Stomach (tissue), 19 donors: ENCODE measurements at places on chromosomes 12 and 14. TPM values are rescaled to one million over a fixed set of nuclear protein-coding genes. Genes with fewer than 3 reads are reported as not detected.

- H3K36me3 ChIP-seq: no peaks in the 10 kb centered on the region
- H3K27me3 ChIP-seq: no peaks in the 10 kb centered on the region
- no peaks in the 10 kb centered on the region for H3K4me1 ChIP-seq
- H3K4me3 ChIP-seq: no peak overlapping the region
- DNase-seq: peak; percentile 18
- no peak overlapping the region for H3K27ac ChIP-seq
Measured at GRCh38 chr12:72432037-72432604, 160.0 kb downstream of the TRHDE start.

- H3K36me3 ChIP-seq: no peaks in the 10 kb centered on the region
- H3K27ac ChIP-seq: no peak overlapping the region
- no peaks in the 10 kb centered on the region for H3K27me3 ChIP-seq
- no peak overlapping the region for H3K4me3 ChIP-seq
- no peaks in the 10 kb centered on the region for H3K4me1 ChIP-seq
Measured at GRCh38 chr14:36365766-36366165, 45.3 kb upstream of the MBIP start.

DNA sequence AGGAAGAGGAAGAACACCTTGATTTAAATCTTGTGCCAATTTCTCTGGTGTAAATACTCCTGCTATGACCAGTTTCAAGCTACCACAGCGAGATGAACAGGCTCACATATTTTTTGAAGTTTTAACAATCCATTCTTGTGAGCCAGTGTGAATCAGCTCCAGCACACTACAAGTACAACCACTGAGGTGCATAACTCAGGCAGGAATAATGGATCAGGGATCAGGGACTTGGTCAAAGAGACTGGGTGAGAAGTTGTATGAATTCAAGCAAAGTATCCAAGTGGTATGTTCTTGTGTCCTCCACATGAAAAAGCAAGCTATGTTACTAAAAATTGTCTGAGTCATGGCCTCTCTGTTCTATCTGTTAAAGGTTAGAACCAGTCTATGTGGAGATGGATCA is 35.2 kb upstream of the KITLG start:
- no peaks in the 10 kb centered on the region for H3K4me1 ChIP-seq
- H3K36me3 ChIP-seq: no peaks in the 10 kb centered on the region
- DNase-seq: no peak
- H3K27ac ChIP-seq: no peak overlapping the region
- no peak overlapping the region for H3K4me3 ChIP-seq

- DNase-seq: no peak
- H3K36me3 ChIP-seq: no peaks in the 10 kb centered on the region
- H3K27me3 ChIP-seq: peaks cover 35% of the 10 kb centered on the region
- no peak overlapping the region for H3K4me3 ChIP-seq
- H3K27ac ChIP-seq: no peak overlapping the region
Measured at GRCh38 chr14:96581026-96581425, 78.8 kb downstream of the PAPOLA start.

GRCh38 chr14:54140551-54140950 is 183.9 kb upstream of the BMP4 start:
- DNase-seq: no peak
- H3K27ac ChIP-seq: no peak overlapping the region
- no peak overlapping the region for H3K4me3 ChIP-seq
- no peaks in the 10 kb centered on the region for H3K27me3 ChIP-seq
- H3K4me1 ChIP-seq: no peaks in the 10 kb centered on the region
- no peaks in the 10 kb centered on the region for H3K36me3 ChIP-seq

DNA sequence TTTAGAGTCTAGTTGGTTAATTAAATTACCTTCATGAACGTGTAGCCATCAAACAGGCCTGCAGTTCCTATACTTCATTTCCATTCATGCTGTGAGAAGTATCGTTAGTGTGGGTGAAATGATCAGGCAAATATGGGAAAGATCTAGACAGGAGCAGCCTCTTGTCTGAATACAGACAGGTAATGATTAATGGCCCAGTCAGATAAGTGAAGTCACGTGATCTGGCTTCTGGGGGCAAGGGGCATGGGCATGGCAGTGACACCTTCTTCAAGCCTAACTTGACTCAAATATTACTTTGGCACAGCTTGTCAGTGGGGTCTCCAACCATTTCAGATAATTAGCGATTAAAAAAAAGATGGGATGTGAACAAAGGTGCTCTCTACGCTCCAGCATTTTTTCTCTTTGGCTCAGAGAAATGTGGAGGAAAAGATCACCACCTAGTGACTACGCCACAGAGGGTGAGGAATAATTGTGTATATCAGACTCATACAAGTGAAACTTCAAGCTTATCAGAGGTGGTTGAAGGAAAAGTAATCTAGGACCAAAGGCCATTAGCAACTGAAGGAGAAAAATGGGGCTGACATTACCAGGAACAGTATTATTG is 17.8 kb downstream of the GUCY2C start:
- H3K27me3 ChIP-seq: no peaks in the 10 kb centered on the region
- H3K27ac ChIP-seq: no peak overlapping the region
- H3K4me1 ChIP-seq: no peaks in the 10 kb centered on the region
- H3K4me3 ChIP-seq: no peak overlapping the region
- DNase-seq: no peak

DNA sequence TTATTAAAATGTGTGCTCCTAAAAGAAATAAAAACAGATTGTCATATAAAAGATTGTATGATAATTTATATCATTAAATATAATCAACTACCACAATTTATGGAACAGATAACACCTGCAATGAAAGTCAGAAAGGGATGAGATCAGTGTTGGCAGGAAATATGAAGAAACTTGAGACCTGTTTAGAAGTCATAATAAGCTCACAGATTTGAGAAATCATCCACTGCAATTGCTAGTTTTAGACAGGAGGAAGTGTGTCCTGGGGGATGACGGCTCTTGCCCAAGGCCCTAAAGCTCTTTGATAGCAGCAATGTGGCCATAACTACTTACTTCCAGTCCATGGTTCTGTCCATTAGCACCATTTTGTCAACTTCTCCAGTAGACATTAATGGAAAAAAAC is 122.8 kb upstream of the SOX5 start:
- no peak for DNase-seq
- H3K36me3 ChIP-seq: no peaks in the 10 kb centered on the region
- H3K4me1 ChIP-seq: peaks cover 23% of the 10 kb centered on the region
- no peak overlapping the region for H3K27ac ChIP-seq
- no peak overlapping the region for H3K4me3 ChIP-seq

DNA sequence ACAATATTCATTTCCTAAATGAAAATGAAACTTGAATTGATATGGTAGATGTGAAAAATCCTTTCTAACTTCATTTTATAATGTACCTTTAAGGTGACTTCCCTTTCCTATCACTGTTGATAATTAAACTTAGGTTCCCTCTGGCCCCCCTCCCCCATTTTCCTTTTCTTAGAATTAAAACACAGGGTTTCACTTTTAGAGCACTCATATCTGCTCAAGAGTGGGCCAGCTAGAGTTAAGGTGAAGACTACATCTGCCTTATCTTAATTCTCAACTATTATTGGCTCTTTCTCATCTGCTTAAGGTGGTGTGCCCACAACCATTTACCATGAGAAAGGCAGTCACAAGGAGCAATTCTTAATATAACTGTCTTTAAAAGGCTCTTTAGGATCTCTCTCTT is 49.7 kb downstream of the LIN52 start:
- no peaks in the 10 kb centered on the region for H3K27me3 ChIP-seq
- H3K4me1 ChIP-seq: peaks cover 3% of the 10 kb centered on the region
- H3K27ac ChIP-seq: no peak overlapping the region
- DNase-seq: no peak
- H3K4me3 ChIP-seq: no peak overlapping the region

DNA sequence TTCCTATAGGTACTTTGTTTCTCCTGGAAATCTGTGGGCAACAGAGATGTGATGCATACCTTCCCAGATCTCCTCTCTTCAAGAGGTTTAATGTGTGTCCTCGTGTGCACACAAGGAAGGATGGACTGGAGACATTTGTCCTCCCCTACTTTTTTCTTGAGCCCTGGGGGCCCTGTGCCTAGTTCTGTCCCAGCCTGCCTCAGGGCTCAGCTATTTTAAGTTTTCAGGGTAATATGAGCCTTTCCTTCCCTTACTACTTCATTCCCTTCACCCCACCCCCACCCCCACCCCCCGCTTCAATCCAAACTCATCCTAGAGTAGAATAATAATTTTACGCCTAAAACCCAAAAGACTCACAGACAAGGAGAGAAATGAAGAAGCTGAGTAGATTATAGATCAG is 446 bp downstream of the STAC3 start:
- H3K4me1 ChIP-seq: no peaks in the 10 kb centered on the region
- no peak overlapping the region for H3K27ac ChIP-seq
- H3K36me3 ChIP-seq: peaks cover 23% of the 10 kb centered on the region
- DNase-seq: no peak

DNA sequence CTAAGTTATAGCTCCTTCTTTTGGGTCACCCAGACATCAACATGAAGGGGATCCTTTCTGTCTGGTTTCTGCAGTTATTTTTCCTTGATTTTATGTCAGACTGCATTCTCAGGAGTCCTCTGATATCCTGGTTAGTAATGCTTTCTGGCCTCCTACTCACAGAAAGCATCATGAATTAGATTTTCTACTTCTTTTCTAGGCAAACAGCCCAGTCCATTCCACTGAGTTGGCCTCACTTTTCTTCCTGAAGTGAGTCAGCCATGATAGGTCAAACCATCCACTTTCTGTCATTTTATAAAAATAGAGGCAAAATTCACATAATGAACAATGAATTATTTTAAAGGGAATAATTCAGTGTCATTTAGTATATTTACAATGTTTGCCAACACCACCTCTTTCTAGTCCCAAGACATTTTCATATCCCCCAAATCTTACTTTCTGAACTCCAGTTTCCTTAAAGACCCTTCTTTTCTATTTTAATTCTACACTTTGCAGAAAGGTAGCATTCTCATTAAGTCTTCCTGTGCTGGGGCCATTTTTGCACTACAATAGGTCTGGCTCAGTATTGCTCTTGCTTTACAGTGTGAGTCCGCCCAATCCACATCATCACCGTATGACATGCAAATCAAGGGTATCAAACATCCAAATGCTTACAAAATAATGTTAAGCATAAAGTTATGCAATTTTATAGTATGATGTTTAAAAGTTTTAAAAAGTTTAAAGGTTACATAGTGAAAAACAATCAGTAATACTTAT is 95.1 kb downstream of the UNC79 start:
- H3K27me3 ChIP-seq: no peaks in the 10 kb centered on the region
- H3K4me1 ChIP-seq: no peaks in the 10 kb centered on the region
- H3K4me3 ChIP-seq: no peak overlapping the region
- no peak overlapping the region for H3K27ac ChIP-seq
- no peaks in the 10 kb centered on the region for H3K36me3 ChIP-seq

DNA sequence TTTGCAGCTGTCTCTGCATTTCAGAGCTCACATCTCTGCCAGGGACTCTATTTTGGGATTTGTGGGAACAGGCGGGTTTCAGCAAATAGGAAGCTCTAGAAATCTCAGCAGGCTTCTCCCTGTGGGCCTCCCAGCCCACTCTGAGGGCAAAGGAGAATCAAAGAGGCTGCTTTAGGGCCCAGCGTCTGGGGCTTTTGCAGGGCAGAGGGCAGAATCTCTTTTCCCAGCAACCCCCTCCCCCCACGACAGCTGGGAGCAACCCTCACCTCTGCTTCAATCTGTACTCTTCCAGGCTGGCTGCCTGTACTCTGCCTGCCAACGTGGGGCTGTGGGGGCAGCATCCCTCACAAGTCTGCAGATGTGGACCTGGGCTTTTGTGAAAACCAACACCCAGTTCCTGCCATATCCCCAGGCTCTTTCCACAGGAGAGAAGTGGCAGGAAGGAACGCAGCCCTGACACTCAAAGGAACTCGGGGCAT is 529.6 kb upstream of the TBX3 start:
- no peaks in the 10 kb centered on the region for H3K4me1 ChIP-seq
- H3K4me3 ChIP-seq: no peak overlapping the region
- no peak for DNase-seq
- peak overlapping the region; percentile 21 for H3K27ac ChIP-seq
- H3K27me3 ChIP-seq: no peaks in the 10 kb centered on the region
- no peaks in the 10 kb centered on the region for H3K36me3 ChIP-seq

- no peaks in the 10 kb centered on the region for H3K27me3 ChIP-seq
- no peaks in the 10 kb centered on the region for H3K4me1 ChIP-seq
- no peak overlapping the region for H3K4me3 ChIP-seq
- H3K36me3 ChIP-seq: no peaks in the 10 kb centered on the region
Measured at GRCh38 chr14:58769011-58769643, 131.4 kb downstream of the DACT1 start.

- H3K4me3 ChIP-seq: no peak overlapping the region
- no peak overlapping the region for H3K27ac ChIP-seq
- no peaks in the 10 kb centered on the region for H3K36me3 ChIP-seq
- H3K27me3 ChIP-seq: no peaks in the 10 kb centered on the region
Measured at GRCh38 chr12:11941606-11942337, 129.0 kb upstream of the BCL2L14 start.

DNA sequence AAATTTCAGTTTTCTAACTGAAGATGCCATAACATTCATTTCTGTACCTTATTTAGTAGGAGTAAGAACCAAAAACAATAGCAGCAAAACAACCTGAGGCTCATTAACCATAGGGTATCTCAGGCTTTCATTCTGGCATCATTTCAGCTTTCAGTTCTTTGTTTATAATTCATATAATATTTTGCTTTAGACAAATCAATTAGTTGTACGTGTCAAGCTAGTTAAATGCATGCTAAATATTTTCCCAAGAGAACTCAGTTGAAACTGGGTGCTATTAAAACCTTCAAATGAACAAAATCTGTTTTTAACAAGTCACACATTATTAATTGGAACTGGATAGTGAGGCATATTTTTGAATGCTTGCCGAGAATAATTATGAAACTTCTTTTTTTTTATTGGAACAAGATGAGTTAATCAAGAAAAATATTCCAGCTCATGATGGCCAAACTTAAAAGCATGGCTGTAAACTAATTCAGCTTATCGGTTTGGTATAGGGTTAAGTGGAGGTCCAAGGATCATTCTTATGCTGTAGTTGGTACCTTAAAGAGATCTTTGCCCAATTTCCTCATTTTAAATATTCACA is 442.7 kb downstream of the BTG1 start:
- no peak overlapping the region for H3K27ac ChIP-seq
- H3K4me3 ChIP-seq: no peak overlapping the region
- H3K4me1 ChIP-seq: no peaks in the 10 kb centered on the region

Gene CIROP
- not detected for total RNA-seq

Gene HELB
- 8.0 TPM for total RNA-seq

Gene KRT78
- total RNA-seq: not detected

Gene LALBA
- not detected for total RNA-seq

Gene SIRT4
- 5.4 TPM for total RNA-seq

Gene NRIP2
- total RNA-seq: not detected

Gene WNT5B
- 15.2 TPM for total RNA-seq

Gene NEUROD4
- total RNA-seq: not detected

Gene HOXC13
- not detected for total RNA-seq
